HFFc6 (cell line): ENCODE measurements at places on chromosomes 5 and 9. TPM values are rescaled to one million over a fixed set of nuclear protein-coding genes. Genes with fewer than 3 reads are reported as not detected.

GRCh38 chr5:14123974-14124482, 19.1 kb upstream of the TRIO start:
- no peak for DNase-seq

DNA sequence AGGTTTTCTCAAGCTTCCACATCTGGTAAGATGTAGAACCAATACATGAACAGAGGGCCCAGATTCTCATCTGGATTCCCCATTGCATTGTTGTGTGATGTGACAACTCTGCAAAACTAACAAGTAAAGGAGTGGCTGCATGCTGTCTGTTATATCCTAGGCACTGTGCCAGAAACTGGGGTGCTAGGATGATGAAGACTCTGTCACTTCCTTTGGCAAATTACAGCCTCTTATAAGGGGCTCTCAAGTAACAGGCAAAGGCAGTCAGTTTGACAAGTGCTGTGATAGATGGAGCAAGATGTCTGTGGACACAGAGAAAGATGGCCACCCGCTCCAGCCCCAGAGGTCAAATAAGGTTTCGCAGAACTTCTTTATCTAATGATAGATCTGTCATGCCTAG, 115.7 kb downstream of the PAPPA start:
- no peak for DNase-seq

GRCh38 chr5:133274597-133274935, 222.8 kb downstream of the HSPA4 start:
- no peak for DNase-seq

DNA sequence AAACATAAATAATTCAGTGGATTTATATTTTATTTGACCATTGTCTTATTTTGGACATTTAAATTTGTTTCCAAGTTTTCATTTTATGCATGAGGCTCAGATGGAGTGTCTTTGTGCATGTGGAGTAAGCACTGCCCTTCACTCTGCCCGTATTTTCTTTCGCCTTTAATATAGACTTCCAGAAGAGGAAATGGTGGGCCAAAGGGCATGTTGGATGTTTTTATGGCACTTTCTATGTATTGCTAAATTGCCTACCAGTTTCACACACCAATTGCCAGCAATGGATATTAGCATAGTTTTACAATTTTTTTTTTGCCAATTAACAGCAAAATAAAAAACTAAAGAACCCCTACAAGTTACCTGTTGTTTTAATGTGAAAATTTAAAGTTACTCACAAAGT, 38.4 kb downstream of the ZSWIM6 start:
- DNase-seq: no peak

GRCh38 chr9:79707589-79707988, 135.8 kb downstream of the TLE4 start:
- no peak for DNase-seq

- DNase-seq: no peak
Measured at GRCh38 chr5:178496214-178496613, 94.0 kb downstream of the COL23A1 start.

- no peak for DNase-seq
Measured at GRCh38 chr9:112021742-112022141, 125.1 kb downstream of the UGCG start.

- no peak for DNase-seq
Measured at GRCh38 chr5:105849701-105850100, 1821.0 kb downstream of the EFNA5 start.

GRCh38 chr9:13436591-13436990, 157.1 kb upstream of the MPDZ start:
- DNase-seq: no peak

DNA sequence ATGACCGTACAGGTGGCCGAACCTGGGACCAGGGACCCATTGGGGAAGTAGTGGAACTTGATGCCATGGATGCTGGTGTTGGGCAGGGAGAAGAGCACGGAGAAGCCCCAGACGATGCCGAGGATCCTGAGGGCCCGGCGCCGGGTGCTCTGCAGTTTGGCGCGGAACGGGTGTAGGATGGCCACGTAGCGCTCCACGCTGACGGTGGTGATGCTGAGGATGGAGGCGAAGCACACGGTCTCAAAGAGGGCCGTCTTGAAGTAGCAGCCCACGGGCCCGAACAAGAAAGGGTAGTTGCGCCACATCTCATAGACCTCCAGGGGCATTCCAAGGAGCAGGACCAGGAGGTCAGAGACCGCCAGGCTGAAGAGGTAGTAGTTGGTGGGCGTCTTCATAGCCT, 585 bp downstream of the NMUR2 start:
- no peak for DNase-seq

- DNase-seq: peak; percentile 58
Measured at GRCh38 chr5:150801117-150801927, 22.8 kb downstream of the SMIM3 start.

DNA sequence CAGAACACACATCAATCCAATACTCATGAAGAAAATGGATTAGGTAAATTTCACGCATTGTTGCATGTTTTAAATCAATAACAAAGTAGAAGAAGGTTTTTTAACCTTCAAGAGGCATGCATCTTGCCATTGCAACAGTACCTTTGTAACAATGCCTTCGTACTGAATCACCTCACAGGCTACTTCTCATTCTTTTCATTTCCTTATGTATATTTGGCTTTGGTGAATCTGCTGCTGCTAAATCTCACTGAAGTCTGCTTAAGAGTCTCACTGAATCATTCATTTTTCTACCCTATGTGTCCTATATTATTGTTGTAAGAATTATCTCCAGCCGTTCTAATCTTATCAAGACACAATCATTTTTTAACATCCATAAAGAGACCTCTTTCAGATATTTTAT, 152.5 kb downstream of the CDH10 start:
- no peak for DNase-seq

DNA sequence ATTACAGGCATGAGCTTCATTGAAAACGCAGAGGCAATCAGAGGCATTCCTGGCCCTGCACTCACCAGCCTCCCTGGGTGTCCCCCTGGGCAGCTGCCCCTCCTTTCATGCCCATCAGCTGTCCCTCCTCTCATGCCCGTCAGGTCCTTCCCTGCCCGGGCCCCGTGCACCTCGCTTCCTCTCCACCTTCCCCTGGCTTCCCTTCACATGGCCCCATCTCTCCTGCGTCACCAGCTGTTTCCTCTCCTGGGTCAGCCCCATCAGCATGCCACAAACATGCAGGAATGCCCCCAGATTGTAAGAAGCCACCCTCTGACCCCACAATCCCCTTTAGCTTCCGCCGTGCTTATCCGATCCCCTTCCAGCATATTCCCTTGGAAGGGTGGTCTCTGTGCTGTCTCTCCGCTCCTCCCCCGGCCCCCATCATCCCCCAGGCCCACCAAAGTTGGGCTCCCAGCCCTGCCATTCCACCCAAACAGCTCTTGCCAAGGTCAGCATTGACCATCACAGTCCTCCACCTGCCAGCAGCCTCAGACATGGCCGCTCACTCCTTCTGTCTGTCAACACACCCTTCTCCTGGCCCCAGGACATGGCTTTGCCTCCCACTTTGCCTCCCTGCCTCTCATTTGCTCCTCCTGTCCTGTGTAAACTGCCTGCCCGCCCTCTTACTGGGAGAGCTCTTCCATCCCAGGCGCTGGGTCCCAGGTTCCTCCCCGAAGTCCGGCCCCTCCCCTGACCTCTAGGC, 98.6 kb upstream of the IER5L start:
- no peak for DNase-seq

DNA sequence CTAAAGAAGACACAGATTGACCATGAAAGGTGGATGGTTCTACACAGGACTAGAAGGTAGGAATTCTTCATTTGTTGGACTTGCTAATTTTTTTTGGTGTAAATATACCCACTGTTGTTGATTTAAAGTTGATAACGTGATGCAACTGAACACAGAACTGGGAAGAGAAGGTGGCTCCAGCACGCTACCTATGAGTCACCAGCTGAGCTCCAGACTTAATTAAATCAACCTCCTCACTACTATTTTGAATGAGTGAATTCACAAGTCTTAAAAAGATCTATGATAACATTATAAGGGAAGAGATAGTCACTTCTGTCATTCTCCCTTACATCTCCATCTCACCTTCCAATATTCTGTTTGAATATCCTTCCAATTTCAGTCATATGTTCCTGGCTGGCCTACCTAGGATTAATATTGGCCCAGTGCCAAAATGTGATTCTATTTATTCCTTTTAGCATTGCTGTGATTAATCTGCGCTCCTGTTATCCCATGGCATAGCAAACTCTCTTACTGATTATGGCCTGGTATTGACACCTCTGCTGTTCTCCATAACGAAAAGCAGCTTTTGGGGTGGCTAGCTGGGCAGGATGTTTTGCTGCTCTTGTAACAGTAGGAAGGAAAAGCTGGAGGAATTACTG, 135.9 kb upstream of the CCDC152 start:
- DNase-seq: no peak

DNA sequence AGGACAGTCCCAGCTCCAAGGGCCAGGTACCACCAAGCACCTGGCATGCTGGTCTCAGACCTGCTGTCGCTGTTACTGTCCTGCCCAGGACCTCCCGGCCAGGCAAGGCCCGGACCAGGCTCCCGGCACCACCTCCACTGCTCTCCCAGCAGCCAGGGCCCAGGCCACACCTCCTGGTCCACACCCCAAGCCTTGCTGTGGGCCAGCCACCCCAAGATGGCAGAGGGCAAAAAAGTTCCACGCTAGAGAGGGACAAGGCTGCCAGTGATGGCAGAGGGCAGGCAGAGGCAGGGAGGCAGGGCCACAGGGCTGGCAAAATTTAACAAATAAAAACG, 1.1 kb downstream of the DNLZ start:
- no peak for DNase-seq

DNA sequence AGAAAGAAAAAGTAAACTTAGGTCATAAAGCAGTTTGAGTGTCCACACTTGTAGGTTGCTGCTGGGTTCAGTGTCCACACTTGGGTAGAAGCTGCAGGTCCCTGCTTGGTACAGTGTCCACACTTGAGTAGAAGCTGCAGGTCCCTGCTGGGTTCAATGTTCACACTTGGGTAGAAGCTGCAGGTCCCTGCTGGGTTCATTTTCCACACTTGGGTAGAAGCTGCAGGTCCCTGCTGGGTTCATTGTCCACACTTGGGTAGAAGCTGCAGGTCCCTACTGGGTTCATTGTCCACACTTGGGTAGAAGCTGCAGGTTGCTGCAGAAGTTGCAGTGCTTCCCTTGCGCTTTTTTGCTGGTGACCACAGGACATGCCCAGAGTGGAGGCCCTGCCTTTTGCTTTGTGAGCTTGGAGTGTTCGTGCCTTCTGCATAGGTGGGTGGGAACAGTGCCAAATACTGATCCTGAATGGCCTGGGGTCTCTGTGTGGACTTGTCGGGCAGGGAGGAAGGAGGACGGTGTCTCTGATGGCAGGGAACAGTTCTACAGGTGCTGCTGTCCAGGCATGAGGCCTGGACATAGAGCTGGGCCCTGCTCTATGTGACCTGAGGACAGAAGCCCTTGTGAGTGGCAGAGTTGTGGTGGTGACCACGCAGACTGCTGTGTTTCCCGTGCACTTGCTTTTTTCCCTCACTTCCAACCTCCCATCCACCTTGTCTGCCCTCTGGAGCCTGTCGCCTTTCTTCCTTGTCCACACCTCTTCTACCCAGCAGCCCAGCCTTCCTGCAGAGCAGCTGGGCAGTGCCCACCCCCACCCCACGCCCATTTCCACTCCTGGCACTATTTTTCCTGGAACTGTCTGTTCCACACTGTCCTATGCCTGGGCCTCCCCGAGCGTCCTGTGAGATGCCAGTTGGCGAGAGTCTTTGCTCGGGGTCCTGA, 120.8 kb downstream of the EHMT1 start:
- no peak for DNase-seq

DNA sequence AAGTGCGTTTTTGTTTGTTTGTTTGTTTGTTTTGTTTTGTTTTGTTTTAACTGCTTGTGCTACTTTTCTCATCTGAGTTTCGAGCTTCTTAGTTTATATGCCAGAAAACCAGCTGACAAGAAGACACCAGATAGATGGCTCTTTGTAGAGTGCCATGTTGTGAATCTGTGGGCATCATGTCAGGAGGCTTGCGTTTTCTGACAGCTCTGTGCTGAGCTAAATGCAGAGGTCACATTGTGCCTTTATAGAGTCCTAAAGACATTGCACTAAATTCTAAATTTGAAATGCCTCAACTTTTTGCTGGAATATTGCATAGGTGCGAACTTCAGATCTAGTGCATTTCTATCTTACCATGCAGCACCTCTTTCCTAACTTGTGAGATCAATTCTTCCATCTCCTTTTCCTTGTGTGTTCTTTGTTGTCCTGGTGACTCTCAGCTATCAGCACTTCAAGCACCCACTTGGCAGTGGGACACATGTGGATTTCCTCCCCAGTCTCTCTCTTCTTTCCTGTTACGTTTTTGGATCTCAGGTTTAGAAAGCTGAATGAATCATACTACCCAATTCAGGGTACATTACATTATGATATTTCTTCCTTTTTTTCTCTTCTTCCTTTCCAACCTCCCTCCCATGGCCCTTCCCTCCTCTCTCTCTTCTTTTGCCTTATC, 379.0 kb upstream of the RPS23 start:
- no peak for DNase-seq

GRCh38 chr9:113154946-113155345, 4.1 kb downstream of the SLC31A2 start:
- no peak for DNase-seq

GRCh38 chr9:36035006-36035405, 1.7 kb upstream of the RECK start:
- DNase-seq: peak; percentile 84

- peak; percentile 3 for DNase-seq
Measured at GRCh38 chr5:95417971-95418370, 26.8 kb downstream of the FAM81B start.

DNA sequence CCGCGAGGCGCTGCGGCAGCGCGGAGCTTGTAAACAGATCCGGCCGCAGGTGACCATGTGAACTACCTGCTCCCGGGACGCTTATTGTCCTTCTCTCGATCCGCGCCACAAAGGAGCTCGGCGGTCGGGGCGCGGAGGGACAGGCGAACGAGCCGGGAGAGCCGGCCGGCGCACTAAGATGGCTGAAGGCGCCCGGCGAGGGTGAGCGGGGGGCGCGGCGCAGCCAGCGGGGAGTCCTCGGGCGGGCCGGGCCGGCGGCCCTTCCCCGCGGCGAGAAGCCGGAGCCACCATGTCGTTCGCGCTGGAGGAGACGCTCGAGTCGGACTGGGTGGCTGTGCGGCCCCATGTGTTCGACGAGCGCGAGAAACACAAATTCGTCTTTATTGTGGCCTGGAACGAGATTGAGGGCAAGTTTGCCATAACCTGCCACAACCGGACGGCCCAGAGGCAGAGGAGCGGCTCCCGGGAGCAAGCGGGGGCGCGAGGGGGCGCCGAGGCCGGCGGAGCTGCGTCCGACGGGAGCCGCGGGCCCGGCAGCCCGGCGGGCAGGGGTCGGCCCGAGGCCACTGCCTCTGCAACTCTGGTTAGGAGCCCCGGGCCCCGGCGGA, 535 bp downstream of the JMY start:
- DNase-seq: no peak

- DNase-seq: no peak
Measured at GRCh38 chr9:8863069-8863468, 1063.5 kb upstream of the DMAC1 start.

- DNase-seq: no peak
Measured at GRCh38 chr5:172647352-172648012, 6.4 kb downstream of the NEURL1B start.

Gene PCDHA6
- 0.07 TPM in 1 of 3 replicates, not detected in the others for total RNA-seq

Gene ITK
- total RNA-seq: not detected in 3 replicates

Gene GGTA1
- total RNA-seq: not detected in 3 replicates

Gene OGN
- total RNA-seq: not detected in 3 replicates

Gene TDRD7
- 8.2 to 9.3 TPM (median 8.7 TPM) in 3 replicates for total RNA-seq

Gene TMEM167A
- total RNA-seq: 128 to 164 TPM (median 152 TPM) in 3 replicates

Gene SLC23A1
- not detected in 3 replicates for total RNA-seq

Gene SNX30
- total RNA-seq: 11.9 and 13.3 TPM in 2 replicates

Gene RGS14
- 1.1 to 1.6 TPM (median 1.6 TPM) in 3 replicates for total RNA-seq
